Activated CD8-positive, alpha-beta memory T cell treated with anti-CD3 and anti-CD28 coated beads for 1 hour (primary cell): ENCODE measurements at places on chromosomes 3 and 15.

- DNase-seq: no peak
Observed at GRCh38 chr3:51642462-51642861, 28.6 kb upstream of the TEX264 start.

- no peak for DNase-seq
Observed at GRCh38 chr3:143826296-143826695, 22.0 kb downstream of the SLC9A9 start.

DNA sequence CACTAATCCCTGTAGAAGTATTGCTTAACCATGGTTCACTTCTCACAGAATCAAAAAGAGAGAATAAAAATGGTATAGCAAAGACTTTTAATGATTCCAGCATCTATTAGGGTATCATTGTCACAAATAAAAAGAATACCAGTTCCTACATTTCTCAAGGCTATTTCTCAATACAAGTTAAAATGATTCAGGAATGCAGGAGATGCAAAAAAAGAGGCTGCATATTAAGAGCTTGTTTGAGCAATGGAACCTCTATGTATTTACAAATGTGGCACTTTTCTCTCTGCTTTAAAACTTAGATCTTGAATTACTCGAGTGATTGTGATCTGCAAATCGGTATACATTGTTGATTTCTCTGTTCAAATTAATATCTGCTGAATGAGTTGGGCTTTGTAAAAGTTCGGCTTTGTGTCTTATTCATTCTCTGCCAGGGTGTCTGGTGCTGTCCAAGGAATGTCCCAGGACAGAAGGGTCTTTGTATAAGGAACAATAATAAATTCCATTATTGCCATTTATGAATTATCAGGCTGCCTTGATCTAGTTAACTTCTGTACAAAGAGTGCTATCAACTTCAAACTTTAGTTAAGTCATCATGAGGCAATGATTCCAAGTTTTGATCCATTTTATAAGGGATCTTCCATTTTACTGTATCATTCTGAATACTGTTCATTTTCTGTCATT lies 364.2 kb downstream of the RBMS3 start:
- DNase-seq: no peak

DNA sequence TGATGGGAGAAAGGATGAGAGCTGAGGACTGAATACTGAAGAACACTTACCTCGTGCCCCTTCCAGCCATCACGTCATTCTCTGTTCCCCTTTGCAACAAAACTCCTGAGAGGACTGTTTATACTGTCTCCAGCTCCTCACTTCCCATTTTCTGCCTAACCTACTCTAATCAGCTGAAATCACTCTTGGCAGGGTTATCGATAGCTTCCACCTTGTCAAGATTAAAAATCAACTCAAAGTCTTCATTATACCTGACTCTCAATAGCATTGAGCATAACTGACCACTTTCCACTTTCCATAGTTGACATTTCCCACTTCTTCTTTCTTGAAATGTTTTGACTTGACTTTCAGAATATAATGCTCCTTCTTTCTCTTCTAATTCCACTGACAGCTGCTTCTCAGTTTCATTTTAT lies 4.3 kb downstream of the BTBD1 start:
- DNase-seq: no peak

DNA sequence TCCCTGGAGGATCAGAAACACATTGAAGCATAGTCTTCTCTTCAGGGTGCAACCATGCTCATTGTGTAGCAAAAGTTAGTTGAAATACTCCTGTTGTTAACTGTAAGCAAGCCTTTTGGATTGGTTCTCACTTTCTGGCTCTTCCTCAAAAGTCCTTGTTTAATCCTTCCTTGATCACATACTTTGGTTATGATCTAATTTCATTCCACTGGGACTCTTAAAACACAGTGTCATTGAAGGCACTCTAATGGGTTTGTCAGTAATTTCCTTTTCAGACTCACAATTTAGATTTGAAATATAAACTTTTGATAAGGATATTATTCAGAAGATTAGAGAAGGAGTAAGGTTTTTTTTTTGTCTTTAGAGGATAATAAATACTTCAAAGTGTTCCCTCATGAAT lies 451.7 kb upstream of the SGO1 start:
- DNase-seq: no peak

- DNase-seq: no peak
Observed at GRCh38 chr3:184486614-184487013, 75.0 kb upstream of the EPHB3 start.

- DNase-seq: no peak
Observed at GRCh38 chr3:45612918-45613602, 18.5 kb downstream of the LIMD1 start.

DNA sequence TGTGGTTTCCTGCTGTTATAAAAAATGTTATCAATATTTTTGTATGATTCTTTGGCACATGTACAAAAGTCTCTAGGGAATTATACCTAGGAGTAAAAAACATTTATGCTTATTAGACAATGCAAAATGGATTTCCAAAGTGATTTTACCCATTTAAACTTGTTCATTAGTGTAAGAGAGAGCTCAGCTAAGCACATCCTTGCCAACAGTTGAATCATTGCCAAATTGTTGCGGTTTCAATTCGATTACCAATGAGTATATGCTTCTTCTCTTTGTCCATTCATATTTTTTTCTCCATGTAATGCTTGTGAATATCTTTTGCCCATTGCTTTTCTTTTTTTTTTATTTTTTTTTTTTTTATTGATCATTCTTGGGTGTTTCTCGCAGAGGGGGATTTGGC lies 17.2 kb downstream of the CASR start:
- DNase-seq: no peak

- no peak for DNase-seq
Observed at GRCh38 chr3:44104668-44105321, 136.9 kb upstream of the TOPAZ1 start.

DNA sequence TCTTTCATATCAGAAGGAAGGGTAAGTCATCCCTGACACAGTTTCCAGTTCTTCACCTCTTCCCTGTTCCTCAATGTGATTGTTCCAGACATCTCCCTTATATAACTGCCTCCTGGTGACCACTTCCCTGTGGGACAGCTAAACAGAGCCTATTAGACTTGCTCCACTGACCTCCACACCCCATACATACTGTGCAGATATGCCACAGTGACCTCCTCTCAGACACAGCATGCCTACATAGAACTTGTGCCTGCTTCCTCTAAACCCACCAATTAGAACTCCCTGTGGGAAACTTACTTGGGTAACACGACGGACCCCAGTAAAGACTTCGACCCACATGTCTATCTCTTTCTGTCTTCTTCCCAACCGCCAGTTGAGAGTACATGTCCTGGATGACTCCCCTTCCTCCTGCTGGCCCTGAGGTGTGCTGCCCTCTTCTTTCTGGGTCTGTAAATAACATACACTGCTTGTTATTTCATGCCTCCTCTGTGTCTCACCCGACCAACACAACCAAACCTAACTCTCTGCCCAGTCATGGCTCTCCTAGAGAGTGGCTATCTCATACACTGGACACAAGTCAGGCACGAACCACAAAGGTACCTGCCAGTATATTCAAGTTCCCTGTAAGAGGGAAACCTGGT lies 53.0 kb downstream of the IGSF11 start:
- no peak for DNase-seq

DNA sequence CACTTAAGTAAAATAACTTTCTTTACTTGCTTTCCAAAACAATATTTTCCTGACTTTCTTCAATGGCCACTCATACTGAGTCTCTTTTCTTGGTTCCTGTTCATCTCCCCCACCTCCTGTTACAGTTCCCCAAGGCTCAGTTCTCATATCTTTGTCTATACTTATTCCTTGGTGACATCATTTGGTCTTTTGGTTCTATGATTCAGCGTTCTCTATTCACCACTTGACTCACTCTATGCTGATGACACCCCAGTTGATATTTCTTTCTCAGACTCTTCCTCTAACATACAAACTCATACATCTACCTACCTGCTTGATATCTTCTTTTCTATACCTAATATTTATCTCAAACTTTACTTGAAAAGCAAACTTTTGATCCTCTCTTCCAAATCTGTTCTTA lies 85.0 kb upstream of the P3H2 start:
- no peak for DNase-seq

DNA sequence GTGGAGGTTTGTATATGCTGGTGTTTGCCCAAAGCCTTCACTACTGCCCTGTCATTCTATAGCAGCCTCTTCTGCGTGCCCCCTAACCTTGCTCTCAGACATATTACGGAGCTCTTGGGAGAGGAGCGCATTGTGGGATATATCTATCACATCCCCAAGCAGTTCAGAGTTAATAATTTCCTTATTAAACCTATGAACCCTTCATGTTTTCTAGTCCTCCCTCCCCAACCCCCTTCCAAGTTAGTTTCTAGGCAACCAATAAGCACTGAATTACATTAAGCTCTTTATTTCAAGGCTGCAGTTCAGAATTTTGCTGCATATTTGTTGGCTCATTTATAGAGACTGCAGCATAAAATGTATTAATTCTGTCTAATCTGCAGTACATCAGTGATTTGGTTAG lies 57.3 kb upstream of the GRM7 start:
- DNase-seq: no peak

DNA sequence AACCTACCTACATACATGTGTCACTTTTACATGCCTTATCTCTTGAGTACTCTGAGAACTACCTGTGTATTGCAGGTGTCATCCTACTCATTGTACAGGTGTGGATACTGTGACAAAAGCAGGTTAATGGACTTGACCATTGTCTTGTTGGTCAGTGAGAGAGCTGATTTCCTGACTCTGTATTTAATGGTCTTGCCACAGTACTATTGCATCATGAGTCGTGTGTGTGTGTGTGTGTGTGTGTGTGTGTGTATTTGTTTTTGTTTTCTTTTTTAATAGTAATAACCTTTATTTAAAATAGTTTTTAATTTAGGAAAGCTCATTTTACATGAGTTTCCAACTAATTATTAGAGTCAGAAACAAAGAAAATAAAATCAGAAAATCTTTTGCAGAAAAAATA lies 7.7 kb downstream of the SELENOT start:
- DNase-seq: no peak

- DNase-seq: no peak
Observed at GRCh38 chr3:102525624-102526023, 90.8 kb downstream of the ZPLD1 start.

- DNase-seq: no peak
Observed at GRCh38 chr3:142118911-142119310, 30.4 kb downstream of the TFDP2 start.

DNA sequence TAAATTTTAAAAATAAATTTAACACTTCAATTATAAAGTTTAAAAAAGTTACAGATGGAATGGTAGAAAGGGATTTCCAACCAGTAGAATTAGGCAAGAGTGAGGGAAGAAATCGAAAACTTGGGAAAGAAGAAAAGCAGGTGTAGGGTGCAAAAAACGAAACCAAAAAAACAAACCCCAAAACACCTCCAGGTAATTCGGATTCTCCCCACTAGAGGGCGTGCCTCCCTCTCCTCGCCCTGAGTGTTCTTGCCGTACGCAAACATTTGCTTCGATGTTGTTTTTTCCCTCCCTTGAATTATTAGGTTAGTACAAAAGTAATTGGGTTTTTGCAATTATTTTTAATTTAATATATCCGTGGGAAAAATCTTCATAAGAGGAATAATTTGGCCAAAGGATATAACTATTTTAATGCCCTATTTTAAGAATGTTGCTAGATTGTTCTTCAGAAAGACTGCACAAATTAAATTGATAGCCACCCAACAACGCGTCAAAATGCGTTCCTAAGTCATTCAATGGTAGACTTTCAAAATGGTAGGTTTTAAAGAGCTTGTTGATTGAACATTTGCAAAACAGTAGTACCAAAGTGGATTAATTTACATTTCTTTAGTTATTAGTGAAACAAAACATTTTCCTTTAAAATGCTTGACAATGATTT lies 63.7 kb downstream of the SLC30A4 start:
- peak; percentile 48 for DNase-seq

- DNase-seq: no peak
Observed at GRCh38 chr15:95843241-95843910, 487.1 kb upstream of the NR2F2 start.

- DNase-seq: no peak
Observed at GRCh38 chr3:94593526-94594150, 530.8 kb downstream of the NSUN3 start.

DNA sequence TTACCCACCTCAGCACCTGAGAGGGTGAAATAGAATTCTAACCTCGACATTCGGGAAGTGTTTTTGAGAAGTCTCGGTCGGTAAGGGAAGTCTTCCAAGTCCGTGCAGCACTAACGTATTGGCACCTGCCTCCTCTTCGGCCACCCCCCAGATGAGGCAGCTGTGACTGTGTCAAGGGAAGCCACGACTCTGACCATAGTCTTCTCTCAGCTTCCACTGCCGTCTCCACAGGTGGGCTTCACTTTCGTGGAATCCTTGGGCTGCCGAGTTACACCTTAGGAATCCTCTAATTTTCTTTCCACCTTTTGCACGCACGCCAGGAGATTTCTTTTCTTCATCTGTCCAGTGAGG lies 775 bp downstream of the CCNDBP1 start:
- DNase-seq: no peak

- no peak for DNase-seq
Observed at GRCh38 chr3:102791641-102792589, 357.1 kb downstream of the ZPLD1 start.

GRCh38 chr15:51302480-51302879 lies 35.9 kb downstream of the CYP19A1 start:
- no peak for DNase-seq

- DNase-seq: no peak
Observed at GRCh38 chr3:120684896-120685295, 2.9 kb upstream of the HGD start.

DNA sequence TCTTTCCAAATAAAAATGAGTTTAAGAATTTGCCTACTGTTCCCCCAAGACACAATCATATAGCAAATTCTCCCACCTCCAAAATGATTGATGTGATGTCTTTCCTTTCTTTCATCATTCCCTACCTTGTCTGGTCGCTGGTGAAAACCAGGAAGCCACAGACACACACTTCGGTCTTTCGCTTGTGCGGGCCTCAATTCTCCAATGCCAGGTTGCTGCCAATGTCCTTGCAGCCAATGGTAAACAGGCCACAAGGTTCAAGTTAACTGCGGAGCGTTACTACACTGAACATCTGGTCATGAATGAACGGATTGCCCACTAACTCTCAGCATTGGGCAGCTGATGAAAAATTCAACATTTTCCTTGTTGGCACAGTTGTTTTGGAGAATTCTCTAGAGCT lies 192.2 kb downstream of the FOXP1 start:
- no peak for DNase-seq

DNA sequence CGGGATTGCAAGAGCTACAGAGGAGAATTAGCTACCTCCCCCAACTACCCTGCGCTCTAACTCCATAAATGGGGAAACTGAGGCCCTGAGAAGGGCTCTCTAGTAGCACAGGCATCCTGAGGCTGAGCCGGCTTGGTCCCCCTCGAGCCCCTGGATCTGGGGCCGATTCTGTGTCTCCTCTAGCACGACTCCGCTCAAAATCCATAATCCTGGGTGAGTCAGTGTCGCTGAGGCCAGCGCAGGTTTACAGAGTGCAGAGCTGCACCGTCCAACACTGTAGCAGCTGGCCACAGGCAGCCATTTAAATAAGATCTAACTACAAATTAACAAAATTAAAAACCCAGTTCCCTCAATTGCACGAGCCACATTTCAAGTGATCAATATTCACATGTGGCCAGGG lies 10.8 kb downstream of the GATA2 start:
- no peak for DNase-seq

GRCh38 chr3:128585974-128586373 lies 64.6 kb downstream of the RPN1 start:
- DNase-seq: no peak

GRCh38 chr15:33742800-33743199 lies 225.5 kb upstream of the CHRM5 start:
- no peak for DNase-seq
